Stimulated activated CD4-positive, alpha-beta T cell treated with anti-CD3 and anti-CD28 coated beads, Interleukin-1b, Interleukin-23, amount 100 ng/mL, for 1 hour (primary cell): ENCODE measurements at places on chromosomes 6 and 20.

DNA sequence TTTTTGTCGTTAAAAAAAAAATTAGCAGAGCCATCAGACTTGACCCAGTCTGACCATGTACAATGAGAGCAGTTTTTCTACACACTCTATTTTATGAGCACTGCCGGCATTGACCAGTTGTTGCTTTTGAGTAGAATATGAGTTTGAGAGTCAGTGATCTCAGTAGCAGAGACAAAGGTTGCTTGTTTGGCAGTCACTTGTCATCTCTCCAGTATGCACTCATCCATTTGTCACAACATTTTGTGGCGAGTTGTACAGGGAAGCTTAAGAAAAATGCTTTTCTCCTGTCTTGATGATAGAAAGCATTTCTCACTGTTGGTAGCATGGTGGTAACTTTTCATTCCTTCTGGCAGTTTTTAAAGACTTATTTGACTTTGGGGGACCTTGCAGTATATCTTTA, 159.9 kb downstream of the MMS22L start:
- DNase-seq: no peak

DNA sequence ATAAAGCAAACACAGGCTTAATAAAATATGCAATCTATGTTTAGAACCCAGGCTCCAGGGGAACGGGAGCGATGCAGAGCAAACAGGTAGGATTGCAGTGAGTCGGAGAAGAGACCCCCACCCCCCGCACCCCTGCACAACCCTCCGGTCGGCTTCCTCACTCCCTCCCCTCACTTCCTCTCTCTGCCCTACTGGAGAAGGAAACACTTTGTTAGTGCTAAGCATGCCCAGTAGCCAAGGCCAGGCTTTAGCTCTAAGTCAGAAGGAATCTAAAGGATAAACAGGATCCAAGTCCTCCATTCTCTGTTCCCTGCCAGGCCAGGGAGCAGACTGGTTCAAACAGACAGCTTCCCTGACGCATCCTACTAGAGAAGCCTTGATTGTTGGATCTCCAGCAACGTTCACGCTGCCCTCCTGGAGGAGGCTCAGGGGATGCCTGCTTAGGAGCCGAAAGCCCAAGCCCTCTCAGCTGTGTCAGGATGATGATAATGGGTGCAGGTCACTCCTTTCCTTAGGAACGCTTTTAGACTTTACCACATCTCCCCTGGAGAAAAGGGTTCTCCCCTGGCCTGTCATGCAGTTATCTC, 14.7 kb downstream of the FOXQ1 start:
- DNase-seq: no peak

DNA sequence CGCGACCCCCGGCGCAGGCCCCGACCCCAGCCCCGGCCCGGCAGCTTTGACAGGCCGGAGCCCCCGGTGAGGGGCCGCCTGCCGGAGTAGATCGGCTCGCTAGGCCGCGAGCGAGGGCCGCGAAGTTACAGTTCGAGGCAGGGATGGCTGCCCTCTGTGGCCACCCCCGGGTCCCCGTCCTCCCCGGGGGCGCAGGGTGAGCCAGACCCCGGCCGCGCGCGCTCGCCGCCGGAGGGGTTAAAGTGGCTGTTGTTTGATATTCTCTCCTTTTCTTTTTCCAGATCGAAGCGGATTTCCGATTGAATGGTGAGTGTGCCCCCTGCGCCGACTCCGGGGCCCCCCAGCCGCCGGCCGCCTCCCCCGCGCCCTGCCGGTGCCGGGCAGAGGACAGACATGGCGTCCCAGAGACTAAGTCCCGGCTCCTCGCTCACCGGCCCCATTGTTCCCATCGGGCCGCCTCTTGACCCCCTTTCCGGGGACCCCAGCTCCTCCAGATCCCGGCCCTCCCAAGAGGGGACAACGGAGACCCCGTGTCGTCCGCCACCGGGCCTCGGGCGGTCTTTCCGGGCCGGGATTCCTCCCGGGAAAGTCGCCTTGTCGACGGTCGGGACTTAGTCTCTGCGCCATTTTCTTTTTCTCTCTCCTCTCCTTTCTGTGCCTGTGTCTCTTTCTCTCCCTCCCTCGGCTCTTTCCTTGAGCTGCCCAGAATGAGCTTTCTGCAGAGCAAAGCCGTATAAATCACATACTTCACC, 704 bp downstream of the TOP1 start:
- DNase-seq: no peak

DNA sequence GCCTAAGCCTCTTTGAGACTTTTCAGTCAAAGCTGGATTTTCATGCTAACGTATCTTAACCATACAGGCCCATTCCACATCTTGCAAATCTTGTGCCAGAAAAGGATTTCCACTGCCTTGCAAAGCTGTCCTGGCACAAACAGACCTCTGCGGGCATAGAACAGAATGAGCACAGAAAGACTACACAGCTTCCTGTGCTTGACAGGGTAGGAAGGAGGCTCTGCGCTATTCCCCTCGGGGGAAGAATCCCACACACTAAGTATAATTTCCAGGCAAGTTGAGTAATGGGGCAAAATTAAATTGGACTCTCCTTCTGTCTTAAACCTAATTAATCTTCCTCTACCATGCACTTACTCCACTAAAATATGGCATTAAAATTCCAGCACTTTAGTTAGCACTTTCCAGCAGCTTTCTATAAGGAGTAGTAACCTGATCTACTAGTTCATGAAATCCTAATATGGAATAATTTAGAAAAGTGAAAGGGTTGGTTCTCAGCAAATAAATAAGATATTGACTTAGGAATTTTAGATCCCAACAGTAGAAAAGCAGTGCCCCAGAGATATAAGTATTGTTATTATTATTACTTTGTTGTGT, 532.1 kb upstream of the JAG1 start:
- no peak for DNase-seq

- DNase-seq: no peak
Observed at GRCh38 chr20:6041808-6042265, 12.0 kb downstream of the LRRN4 start.
